ENCODE measurements at places on chromosomes 13 and 19. TPM values are rescaled to one million over a fixed set of nuclear protein-coding genes. Genes with fewer than 3 reads are reported as not detected.
A peak's percentile ranks its signal among the peaks of the same experiment; 100 is the strongest.

GRCh38 chr19:40262422-40262821 lies 22.7 kb downstream of the AKT2 start:
- no peak for DNase-seq

GRCh38 chr19:35843676-35844481 lies 8.4 kb downstream of the NPHS1 start:
- DNase-seq = no peak

- DNase-seq = peak; percentile 94
Observed at GRCh38 chr19:19531951-19532805, 3.5 kb downstream of the YJEFN3 start.

TNFRSF19 gene
- 20.0 TPM for total RNA-seq

DNA sequence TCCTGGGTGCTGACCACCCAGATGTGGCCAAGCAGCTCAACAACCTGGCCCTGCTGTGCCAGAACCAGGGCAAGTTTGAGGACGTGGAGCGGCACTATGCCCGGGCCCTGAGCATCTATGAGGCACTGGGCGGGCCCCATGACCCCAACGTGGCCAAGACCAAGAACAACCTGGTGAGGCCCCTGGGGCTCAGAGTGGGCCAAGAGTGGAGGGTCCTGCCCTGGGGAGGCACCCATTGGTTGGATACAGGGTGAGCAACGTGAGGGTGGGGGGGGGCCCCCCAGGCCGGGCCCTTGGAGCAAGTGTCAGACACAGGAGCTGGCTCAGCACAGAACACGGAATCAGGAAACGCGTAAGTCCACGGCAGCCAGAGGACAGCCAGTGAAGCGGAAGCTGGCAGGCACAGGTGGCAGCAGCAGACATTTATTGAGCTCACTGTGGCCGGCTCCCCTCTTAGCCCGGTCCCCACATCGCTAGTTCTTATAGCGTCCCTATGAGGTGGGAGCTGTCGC lies 8.9 kb downstream of the KLC3 start:
- DNase-seq = no peak

DCAF15 gene
- total RNA-seq = 17.0 TPM

- DNase-seq = no peak
Observed at GRCh38 chr19:43895727-43896308, 39.3 kb downstream of the ZNF45 start.

DNA sequence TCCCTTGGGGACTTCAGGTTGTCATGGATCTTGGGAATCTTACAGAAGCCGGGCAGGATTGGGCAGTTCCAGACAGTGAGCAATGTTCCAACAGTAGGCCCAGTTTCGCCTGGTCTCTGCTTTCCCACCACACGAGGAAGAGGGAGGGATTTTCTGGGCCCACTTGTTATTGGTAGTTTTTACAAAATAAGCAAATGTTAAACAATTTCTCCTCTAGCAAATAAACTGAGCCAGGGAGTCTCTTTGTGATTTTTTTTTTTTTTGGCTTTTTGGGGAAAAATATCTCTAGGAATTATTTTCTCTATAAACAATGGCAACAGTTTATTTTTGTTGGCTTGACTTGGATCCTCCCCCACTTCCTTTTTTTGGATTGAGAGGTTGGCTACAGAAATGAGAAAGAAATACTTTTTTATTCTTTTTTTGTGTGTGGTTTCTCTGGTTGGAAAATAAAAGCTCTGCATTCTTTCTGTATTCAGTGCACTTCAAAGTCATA lies 89.3 kb downstream of the TM9SF2 start:
- no peak for DNase-seq

MFSD12 gene
- 25.4 TPM for total RNA-seq

- no peak for DNase-seq
Observed at GRCh38 chr13:73399347-73400216, 340.8 kb downstream of the KLF5 start.

- DNase-seq = no peak
Observed at GRCh38 chr19:39167461-39168257, 29.1 kb upstream of the NCCRP1 start.

EBPL gene
- 6.7 TPM for total RNA-seq

DNA sequence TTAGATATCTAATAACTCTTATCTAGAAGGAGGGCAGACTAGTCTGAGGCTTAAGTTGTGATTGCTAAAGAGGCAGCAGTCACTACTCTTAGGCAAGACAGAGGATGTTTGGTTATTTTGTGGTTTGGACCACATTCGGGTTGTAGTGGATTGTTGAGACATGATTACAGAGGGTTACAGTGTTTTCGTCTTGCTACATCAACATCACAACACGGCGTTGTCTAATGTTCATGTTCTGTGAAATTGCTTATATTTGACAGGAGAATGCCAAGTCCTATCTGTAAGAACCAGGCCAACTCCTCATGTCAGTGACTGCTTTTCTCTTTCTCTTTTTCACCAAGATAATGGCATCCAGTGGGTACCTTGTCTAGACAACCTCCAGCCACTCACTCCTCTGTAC lies 16.8 kb upstream of the TM9SF2 start:
- DNase-seq = no peak

NTN5 gene
- total RNA-seq = not detected

- DNase-seq = no peak
Observed at GRCh38 chr13:31930901-31931522, 100.6 kb upstream of the FRY start.

DNA sequence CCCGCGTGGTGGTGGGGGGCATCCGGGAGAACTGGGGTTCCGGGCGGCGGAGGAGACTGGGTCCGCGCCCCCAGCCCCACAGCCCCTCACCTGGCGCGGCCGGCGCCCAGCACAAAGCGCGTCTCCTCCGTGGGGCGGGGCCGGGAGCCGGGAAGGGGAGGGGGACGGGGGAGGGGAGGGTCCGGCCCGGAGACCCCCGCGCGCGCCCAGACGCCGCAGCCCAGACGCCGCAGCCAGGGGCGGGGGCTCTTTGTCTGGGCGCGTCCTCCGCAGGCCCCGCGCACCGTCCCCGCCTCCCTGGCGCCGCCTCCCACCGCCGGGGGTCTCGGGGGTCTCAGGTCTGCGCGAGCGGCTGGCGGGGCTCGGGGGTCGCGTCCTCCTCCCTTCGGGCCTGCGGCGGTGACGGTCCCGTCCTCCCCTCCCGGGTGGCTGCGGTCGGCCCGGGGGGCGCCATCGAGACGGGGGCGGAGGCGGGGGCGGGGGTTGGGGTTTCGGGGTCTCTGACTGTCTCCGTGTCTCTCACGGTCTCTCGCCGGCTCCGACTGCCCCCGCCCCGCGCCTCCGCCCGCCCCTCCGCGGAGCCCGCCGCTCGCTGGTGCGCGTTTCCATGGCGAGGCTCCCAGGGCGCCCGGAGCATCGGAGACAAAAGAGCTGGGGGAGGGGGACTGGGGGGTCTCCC lies at the start of gene PLPPR3:
Gene PLPPR3 (minus strand): TSS at position 131 of the 679 bp plus-strand sequence. CDS start 396 bp downstream, outside the sequence.
- no peak for DNase-seq

LRRC63 gene
- total RNA-seq = not detected

DNA sequence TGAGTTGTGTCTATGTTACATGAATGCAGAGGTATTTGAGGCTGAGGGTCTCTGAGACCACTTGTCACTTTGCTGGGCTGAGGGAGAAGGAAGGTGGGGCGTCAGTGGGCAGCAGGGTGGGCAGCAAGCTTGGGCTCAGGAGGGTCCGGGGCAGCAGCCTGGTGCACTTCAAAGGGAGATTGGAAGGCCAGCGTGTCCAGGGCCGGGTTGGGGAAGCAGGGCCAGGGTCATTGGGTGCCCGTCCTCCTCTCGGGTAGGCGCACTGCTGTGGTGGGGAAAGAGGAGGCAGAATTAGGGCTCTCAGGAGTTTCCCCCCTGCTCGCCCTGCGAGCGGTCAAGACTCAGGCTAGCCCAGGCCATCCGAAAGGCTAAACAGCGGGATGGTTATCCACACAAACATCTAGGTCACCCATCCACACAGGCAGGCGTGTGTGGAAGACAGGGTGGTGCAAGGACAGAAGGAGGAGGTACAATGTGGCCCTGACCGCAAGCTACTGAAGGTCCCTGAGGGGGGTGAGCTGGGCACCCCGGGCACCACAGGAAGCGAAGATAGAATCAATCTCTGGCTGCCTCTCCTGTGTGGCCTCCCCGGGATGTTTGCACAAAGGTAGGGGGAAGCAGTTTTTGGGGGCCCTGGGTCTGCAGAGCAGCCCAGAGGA lies 37.7 kb downstream of the MYO9B start:
- no peak for DNase-seq

GRCh38 chr19:1540365-1540925 lies 16.6 kb downstream of the PLK5 start:
- no peak for DNase-seq

GRCh38 chr19:16637535-16637934 lies 9.5 kb upstream of the MED26 start:
- no peak for DNase-seq

DNA sequence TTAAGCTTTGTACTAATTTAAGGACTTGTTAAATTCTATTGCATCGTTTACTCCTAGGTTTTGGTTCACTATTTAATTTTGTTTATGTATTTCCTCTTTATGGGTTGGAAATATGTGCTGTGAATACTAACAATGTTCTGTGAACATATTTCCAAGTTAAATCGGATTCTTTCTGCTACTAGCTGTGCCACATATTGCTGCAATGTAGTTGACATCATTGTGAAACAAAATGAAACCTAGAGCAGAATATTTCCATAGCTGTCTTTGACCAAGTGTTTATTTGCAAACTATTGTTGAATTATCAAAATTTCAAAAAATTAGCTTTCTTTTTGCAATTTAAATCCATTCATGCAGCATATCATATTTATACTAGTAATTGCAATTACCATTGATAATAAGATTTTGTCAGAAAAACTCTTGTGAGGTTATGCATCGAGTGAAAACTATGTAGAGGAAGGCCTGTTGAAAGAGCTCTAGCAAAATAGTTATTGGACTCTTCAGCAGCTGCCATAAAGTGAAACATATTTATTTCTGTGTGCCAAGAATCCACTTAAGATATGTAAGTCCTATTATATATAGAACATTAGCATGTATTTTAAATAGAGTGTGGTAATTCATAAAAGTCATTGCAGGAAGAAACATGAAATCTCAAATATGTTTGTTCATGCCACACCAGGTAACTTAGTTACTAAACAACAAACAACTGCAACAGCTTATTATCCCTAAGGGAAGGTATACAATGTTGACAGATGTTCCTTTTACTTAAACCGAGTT lies 575.1 kb downstream of the SLITRK6 start:
- DNase-seq = no peak

GRCh38 chr13:77810430-77810829 lies 108.2 kb downstream of the EDNRB start:
- no peak for DNase-seq

DNA sequence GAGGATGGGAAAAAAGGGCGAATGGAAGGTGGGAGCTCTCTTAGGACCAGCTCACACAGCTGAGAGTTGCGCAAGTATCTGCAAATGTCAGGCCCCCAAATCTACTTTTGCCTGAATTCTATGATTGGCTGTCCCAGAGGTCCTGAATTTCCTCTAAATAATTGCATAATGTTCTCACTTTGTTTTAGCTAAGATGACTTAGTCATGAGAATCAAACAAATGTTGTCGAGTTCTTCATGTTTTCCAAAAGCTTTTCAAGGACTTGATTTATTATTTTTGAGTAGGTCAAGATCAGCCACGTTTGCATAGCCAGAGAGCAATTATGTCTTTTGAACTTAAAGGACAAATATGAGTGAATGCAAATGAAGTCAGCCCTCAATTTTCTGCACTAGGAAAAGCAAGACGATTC lies 246.6 kb upstream of the MAB21L1 start:
- DNase-seq = no peak

DNA sequence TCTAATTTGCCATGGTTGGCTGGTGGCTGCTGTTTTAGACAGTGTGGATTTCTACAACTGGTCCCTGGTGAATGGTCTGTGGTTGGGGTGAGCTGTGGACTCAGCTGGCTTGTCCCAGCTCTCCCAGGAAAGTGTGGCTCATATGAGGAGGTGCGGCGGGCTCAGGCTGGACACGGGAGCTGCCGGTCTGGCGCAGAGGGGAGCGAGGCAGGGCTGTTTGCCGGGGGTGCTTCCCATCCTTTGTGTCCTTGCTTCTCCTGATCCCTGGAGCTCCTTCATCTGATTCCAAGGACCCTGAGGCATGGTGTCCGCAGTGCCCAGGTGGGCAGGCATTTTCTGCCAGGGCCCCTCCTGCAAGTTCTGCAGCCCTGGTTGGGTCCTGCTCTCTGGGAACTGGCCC lies 104.9 kb downstream of the TEX29 start:
- DNase-seq = no peak

DNA sequence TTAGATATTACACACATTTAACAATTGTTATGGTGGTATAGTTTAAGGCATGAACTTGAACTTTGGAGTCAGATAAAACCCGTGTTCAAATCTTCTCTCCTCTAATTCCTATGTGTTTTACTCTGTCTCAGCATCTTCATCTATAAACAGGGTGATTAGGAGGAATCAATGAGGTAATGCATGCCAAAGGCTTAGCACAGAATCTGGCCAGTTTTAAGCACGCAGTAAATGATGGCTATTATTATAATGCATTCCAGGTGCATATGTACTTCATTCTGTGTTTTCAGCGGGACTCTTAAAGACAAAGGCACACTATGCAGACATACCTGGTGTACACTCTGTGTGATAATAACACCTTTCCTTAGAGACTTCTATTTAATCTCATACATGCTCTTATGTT lies 88.0 kb upstream of the FRY start:
- DNase-seq = no peak

AMER2 gene
- total RNA-seq = not detected

GRCh38 chr13:79659121-79659521 lies 178.2 kb downstream of the NDFIP2 start:
- no peak for DNase-seq

CEACAM7 gene
- total RNA-seq = not detected

SHD gene
- total RNA-seq = not detected

- DNase-seq = no peak
Observed at GRCh38 chr19:4589579-4590410, 30.3 kb upstream of the SEMA6B start.

GIPC3 gene
- total RNA-seq = 1.3 TPM

CEP89 gene
- total RNA-seq = 9.7 TPM

CPT1C gene
- 3.1 TPM for total RNA-seq

IGSF23 gene
- total RNA-seq = not detected

- no peak for DNase-seq
Observed at GRCh38 chr13:110371550-110372465, 64.7 kb downstream of the COL4A2 start.

GRCh38 chr13:40187324-40187795 lies 479.1 kb downstream of the FOXO1 start:
- DNase-seq = no peak

ZNF578 gene
- total RNA-seq = 2.6 TPM
